ENCODE measurements at places on chromosomes 4 and X.

DNA sequence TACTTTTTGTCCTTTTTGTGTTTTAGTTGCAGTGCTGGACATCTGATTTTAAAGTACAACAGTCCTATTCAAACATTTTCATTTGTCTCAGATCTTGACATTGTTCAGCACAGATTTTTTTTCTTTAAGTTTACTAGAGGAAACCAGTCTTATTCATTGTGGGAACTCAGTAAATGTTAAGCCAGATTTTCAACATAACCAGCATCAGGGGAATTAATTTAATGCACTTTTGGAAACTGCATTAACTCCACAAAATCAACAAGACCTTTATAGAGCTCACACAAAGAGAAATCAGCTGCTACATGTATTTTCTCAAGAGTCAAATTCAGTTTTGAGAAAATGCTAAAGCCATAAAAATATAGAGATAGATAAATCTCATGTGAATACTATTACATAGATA is 9.9 kb downstream of the CPE start:
- no peak for DNase-seq

GRCh38 chr4:107586371-107586770 is 133.7 kb downstream of the PAPSS1 start:
- no peak for DNase-seq

GRCh38 chr4:167943872-167944505 is 148.3 kb upstream of the ANXA10 start:
- no peak for DNase-seq

DNA sequence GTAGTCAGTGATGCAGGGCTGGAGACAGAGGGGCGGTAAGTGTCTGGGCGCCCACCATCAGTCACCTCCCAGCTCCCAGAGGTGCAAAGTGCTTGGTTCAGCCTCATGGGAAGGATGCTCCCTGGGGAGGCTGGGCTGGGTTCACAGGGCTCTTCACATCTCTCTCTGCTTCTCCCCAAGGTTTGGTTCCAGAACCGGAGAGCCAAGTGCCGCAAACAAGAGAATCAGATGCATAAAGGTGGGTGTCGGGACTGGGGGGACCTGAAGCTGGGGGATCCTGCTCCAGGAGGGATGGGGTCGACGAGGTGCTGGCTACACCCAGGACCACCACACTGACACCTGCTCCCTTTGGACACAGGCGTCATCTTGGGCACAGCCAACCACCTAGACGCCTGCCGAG is 10.1 kb downstream of the SHOX start:
- no peak for DNase-seq

- DNase-seq: no peak
These were observed 200.0 kb downstream of the PDHA2 start for GRCh38 chr4:96039803-96040436.

- DNase-seq: no peak
These were observed 122.5 kb downstream of the ARHGAP6 start for GRCh38 chrX:11543249-11543648.

DNA sequence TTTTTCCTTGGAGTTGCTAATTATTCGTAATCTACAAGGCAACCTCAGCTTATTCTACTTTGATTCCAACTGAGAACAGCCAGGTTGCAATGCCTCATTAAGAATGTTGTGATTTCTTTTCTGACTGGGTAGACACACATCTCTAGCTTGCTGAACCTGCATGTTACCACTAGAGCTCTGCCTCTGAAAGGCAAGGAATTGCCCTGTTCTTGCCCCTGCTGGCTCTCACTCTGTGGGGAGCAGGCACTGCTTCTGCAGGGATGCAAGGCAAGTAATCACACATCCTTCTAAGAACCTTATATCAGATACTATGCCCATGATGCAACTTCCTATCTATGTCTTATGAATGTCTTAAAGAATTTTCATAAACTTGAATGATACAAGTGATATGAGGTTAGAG is 503.2 kb downstream of the PACRGL start:
- no peak for DNase-seq

DNA sequence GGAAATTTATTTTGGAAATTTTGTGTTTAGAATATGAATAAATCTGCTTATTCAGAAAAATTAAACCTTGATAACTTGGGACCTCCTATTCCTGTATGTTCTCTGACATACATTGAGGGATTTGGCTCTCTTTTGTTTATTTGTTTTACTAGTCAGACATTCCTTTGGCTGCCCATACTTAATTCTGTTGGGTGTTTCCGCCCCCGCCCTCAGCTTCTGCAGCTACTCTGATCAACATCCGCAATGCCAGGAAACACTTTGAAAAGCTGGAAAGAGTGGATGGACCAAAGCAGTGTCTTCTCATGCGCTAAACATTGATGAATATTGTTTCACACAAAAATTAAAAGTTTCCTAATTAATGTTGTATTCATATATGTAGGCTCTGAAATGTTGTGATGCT is 40.5 kb downstream of the RRAGB start:
- DNase-seq: no peak

- no peak for DNase-seq
These were observed 526.6 kb downstream of the C4orf33 start for GRCh38 chr4:129622566-129622965.

GRCh38 chr4:156475322-156475721 is 496.3 kb downstream of the PDGFC start:
- no peak for DNase-seq

DNA sequence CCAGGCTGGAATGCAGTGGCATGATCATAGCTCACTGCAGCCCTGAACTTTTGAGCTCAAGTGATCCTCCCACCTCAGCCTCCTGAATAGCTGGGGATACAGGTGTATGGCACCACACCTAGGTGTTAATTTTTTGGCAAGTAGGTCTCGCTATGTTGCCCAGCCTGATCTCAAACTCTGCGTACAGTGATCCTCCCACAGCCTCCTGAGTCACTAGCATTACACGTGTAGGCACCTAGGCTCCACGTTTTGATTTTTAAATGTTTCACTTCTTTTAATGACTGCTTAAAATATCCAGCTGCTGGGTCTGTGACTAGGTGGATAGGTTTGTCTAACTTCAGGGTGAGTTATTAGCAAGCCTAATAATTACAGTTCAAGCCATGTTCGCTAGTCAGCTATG is 44.5 kb downstream of the GATB start:
- no peak for DNase-seq

DNA sequence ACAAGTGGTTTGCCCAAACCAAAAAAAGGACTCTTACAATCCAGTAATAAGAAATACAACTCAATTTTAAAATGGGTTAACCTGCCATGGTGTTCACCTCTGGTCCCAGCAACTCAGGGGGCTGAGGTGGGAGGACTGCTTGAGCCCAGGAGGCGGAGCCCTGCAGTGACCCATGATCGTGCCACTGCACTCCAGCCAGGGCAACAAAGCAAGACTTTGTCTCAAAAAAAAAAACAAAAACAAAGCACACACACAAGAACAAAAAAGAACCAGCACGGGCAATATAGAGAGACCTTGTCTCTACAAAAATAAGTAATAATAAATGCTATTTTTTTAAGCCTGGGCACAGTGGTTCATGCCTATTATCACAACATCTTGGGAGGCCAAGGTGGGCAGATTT is 28.7 kb downstream of the ARAP2 start:
- no peak for DNase-seq

DNA sequence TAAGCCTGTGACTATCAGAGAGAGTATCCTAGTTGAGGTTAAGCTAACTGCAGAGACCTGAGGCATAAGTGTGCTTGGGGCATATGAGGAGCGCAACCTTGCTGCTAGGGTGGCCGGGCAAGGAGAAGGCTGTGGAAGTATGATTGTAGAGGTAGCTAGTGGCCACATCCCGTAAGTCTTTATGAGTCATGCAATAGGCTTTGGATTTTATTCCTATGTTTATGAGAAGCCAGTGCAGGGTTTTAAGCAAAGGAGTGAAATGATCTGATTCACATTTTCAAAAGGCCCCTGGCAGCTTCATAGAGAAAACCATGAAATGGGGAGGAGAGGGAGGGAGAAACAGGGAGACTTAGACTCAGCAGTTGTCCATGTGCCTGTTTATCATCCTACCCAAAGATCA is 92.1 kb upstream of the WDFY3 start:
- DNase-seq: no peak

DNA sequence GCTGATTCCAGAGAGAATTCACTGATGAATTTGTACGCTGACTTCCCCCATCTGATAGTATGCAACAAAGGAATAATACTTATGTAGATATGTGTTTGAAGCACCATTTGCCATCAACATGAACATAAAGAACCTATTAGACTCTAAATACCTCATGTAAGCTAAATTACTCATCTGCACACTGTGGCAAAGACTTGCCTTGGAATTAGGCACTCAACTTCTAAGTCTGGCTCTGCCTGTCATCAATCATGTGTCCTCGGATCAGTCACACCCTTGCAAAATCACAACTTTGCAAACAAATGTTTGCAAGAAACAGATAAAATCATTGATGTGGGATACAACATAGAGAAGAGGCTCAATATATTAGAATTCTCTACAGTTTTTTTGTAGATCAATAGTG is 169.9 kb upstream of the LDB2 start:
- no peak for DNase-seq

DNA sequence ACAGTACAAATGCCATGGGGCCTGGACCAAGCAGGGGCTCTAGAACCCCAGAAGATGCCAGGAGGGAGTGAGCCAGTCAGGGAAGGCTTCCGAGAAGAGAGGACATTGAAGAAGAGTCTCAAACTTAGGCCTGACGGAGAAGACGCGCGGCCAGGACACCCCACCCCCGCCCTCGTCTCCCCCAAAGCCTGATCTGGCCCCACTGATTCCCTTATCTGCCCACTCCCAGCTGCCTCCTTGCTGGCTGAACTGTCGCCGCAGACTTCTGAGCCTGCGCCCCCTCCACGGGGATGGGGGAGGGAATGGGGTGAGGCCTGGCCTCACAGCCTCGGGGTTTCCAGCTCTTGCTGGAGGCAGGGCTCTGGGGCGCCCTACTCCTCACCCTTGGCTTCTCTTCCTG is 3.6 kb upstream of the GATA1 start:
- DNase-seq: no peak

DNA sequence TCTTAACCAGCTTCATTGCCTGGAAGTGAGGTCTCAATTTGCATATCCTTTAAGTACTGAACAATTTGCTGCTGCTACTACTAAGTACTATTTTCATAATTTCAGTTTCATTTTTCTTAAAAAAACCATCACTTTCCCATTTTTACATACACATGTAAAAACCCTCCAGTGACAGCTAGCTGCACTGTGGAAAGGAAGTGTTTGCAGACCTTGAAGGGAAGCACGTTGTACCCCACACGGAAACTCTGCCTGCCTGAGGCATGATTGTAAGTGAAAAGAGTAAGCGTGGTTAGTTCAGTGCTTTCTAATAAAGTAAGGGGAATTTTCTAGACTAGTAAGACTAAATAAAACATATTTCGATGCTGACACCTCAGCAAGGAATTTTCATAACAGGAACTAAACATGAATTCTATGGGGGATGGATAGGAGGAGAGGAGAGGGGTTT is 103.6 kb downstream of the RAPGEF2 start:
- peak; percentile 37 for DNase-seq

DNA sequence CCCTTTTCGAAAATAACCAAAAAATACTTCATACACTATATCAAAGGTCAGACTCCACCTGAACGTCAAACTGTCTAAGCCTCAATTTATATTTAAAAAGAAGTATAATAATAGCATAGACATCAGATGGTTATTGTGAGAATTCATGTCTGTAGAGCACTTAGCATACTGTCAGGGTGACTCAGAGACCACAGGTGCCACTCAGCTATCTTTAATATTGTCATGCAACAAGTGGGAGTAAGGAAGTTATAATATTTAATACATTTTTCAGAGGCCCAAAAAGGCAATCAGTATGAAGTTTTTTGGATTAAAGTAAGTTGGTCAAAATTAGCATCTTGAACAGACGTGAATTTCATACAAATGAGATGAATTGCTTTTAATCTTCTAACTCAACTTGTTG is 93.3 kb downstream of the PHOX2B start:
- no peak for DNase-seq
